ENCODE measurements at places on chromosomes 13 and 19. TPM values are rescaled to one million over a fixed set of nuclear protein-coding genes. Genes with fewer than 3 reads are reported as not detected.

- no peak for DNase-seq
These were observed 1.0 kb downstream of the AP2S1 start for GRCh38 chr19:46849610-46850009.

ACP7 gene
- not detected for total RNA-seq

RAX2 gene
- total RNA-seq: not detected

ONECUT3 gene
- total RNA-seq: not detected

- peak; percentile 97 for DNase-seq
These were observed 7.0 kb downstream of the ARMC6 start for GRCh38 chr19:19040417-19040816.

All from fibroblast of lung (primary cell).